Right hindlimb (tissue), 1 donor: ENCODE measurements at places on chromosomes 5 and 9.

- no peak for DNase-seq
These were observed at the start of gene HAVCR2 for GRCh38 chr5:157108976-157109375. Gene HAVCR2, minus strand, starts transcription at chr5:157109044. Its CDS starts 61 bp downstream, at chr5:157108983.

DNA sequence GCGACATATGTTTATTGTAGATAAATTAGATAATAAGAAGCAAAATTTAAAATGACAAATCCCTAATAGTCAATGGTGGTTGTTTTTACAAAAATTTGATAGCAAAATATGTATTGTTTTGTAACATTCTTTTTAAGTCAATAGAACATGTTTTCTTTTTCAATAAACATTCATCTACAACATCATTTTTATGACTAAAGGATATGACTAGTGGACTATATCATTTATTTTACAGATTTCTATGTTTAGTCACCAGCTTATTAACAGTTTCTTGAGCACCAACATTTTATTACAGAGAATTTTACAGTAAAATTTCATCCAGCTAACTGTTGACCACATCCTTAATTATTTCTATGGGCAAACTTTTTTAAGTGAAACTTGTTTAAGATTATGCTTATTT is 114.7 kb upstream of the IL7R start:
- no peak for DNase-seq

GRCh38 chr5:119366540-119366881 is 10.7 kb downstream of the TNFAIP8 start:
- no peak for DNase-seq

DNA sequence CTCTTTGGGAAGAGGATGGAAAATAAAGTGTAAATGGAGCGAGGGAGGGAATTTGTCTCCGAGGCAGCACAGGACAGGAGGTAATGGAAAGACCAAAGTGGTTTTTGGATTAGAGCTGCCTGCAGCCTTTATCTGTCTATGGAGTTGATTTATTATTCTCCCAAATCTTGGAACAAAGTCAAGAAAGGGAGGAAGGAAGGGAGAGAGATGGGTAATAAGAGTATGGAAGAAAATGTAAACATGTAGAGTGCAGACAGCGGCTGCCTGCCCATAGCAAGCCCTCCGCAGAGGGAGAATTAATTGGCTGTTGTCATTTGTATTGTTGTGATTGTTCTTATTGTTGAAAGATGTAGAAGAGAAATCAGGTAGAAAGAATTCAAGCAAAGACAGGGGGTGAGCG is 15.7 kb downstream of the KCNIP1 start:
- no peak for DNase-seq

DNA sequence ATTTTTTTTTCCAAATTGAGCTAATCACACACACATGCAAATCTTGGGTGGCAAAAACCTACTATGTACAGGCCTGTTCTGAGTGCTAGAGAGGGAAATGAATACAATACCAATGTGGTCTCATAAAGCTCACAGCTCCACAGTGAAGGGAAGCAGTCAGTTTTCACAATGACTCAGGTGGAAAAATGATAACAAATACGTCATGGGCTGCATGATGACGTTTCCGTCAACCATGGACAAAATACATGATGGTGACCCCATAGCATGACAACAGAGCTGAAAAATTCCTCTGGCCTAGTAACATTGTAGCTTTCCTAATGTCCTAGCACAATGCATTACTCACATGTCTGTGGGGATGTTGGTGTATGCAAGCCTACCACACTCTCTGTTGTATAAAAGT is 252.5 kb downstream of the TRIM32 start:
- DNase-seq: no peak

GRCh38 chr5:106966686-106967315 is 703.9 kb downstream of the EFNA5 start:
- no peak for DNase-seq

- no peak for DNase-seq
These were observed 48.9 kb downstream of the ERMP1 start for GRCh38 chr9:5783982-5784381.

GRCh38 chr9:71210326-71210725 is 88.9 kb upstream of the TRPM3 start:
- DNase-seq: no peak

- DNase-seq: no peak
These were observed 481.1 kb downstream of the NR2F1-AS1 start for GRCh38 chr5:93099902-93100347.

- no peak for DNase-seq
These were observed 5.7 kb downstream of the WDR41 start for GRCh38 chr5:77486344-77486962.

- peak; percentile 57 for DNase-seq
These were observed 111.7 kb upstream of the CXCL14 start for GRCh38 chr5:135690466-135690865.

GRCh38 chr5:88396751-88397281 is 128.2 kb upstream of the TMEM161B start:
- DNase-seq: no peak

DNA sequence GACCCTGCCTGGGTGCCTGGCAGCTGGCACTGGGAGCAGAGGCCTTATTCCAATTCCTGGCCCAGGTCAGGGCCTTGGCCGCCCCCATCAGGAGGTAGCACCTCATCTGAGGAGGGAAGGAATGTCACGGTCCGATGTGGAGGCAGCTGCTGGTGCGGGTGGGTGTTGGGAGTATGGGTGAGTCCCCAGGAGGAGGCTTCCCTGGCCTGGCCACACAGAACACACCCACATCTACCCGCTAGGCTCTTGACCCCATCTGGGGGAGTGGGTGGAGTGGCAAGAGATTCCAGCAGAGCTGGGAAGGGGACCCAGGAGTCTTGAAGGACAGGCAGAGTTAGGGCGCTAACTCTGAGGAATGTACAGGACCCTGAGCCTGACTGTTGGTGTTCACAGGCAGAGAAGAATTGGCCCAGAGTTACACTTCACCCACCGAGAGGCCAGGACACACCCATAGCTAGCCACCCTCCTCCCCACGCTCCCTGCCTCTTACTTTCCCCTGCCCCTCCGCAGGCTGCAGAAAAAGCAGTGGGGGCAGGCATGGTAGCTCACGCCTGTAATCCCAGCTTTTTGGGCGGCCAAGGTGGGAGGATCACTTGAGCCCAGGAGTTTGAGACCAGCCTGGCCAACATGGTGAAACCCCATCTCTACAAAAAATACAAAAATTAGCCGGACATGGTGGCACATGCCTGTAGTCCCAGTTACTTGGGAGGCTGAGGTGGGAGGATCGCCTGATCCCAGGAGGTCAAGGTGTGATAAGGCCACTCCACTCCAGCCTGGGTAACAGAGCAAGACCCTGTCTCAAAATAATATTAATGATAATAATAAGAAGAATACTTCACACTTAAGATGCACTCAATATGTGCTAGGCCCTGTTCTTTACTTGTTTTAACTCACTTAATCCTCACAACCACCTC is 6.0 kb downstream of the OLFML2A start:
- no peak for DNase-seq

DNA sequence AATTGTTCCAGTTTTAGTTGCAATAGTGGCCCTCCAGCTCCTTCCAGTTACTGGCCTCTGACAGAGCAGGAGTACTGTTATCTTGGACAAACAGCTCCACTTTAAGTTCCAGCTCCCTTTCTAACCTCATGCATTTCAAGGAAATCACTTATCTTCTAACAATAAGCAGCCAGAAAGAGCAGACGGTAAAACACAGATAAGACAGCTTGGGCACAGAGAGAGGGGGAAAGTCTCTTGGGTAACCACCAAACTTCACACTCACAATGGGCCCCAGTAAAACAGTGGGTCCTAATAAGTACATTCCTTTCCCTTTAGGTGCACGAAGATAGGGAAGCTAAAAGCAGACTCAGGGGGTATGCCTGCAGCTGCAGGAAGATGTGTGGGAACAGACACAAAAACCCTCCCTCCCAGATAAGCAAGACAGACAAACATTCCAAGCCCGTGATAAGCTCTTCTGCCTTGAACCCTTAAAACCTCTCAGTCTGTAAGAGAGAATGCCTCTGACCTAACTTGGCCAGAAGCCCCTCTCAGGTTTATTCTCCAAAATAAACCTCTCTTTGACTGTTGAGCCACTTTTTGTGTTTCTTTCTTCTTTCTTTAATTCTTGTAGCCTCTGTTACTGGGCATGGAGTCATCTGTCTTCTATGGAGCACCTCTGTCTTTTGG is 30.8 kb downstream of the OR1J1 start:
- DNase-seq: no peak

GRCh38 chr5:167783145-167783817 is 508.2 kb upstream of the WWC1 start:
- no peak for DNase-seq

GRCh38 chr9:21078702-21079101 is 960 bp upstream of the IFNB1 start:
- no peak for DNase-seq

- no peak for DNase-seq
These were observed 209.3 kb upstream of the SLC24A2 start for GRCh38 chr9:19998153-19998552.

- DNase-seq: no peak
These were observed 2.2 kb downstream of the AKNA start for GRCh38 chr9:114385397-114386181.

GRCh38 chr9:114945616-114946412 is 15.4 kb upstream of the TNFSF8 start:
- no peak for DNase-seq

- peak; percentile 80 for DNase-seq
These were observed 129.8 kb downstream of the FGF18 start for GRCh38 chr5:171549274-171549673.

- DNase-seq: peak; percentile 31
These were observed 30.6 kb upstream of the IL33 start for GRCh38 chr9:6184749-6185645.

- DNase-seq: peak; percentile 86
These were observed 31.7 kb upstream of the BASP1 start for GRCh38 chr5:17185773-17186172.

DNA sequence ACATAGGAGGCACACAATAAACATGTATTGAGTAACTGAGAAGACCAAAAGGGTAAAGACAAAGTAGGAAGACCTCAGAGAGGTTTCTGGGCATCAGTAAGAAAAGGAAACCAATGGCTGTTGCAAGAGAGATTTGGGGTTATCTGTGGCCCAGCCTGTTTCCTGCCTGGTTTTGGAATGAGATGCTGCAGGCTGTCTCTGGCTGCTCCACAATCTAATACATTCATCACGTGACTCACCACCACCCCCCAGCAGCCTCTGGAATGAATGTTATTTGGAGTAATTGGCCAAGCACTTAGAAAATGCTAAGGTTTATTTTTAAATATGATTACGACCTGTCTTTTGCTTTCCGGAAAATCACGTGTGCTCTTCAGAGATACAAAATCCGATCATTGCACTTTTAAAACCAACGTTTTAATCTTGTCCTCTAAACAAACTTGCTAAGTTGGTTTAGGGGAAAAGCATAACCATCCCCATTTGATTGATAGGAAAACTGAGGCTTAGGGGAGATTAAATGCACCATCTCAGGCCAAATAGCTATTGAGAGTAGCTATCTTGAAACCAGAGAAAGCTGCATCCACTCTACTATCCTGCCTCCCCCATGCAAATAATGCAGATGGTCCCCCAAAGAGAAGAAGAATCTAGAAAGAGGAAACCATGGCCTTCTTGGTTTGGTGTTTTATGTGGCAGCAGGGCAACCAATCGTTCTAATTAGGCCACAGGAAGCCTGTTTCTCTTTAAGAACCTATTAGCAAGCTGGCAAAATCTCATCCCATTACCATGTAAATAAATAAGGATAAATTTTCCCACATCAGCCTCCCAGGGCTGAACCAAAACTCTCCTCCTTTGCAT is 151.8 kb upstream of the ADRA1B start:
- no peak for DNase-seq

- DNase-seq: no peak
These were observed 83.7 kb upstream of the SLC1A3 start for GRCh38 chr5:36522746-36523065.

DNA sequence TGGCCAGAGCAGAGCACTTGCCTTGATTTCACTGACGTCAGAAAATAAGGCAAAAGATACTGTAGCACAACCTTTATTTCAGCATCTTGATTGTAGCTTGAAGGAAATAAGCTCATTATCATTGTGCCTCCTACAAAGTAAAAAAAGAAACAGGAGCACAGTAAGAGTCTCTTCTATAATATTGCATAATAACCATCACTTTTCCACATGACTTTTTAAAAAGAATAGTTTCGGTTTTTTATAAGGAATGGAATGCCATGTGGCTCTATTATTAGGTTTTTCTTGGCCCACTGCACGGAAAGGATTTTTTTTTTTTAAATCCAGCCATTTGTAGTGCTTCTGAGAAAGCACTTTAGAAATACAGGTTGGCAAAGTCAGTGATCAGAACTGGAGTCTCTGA is 655.3 kb downstream of the LRRC70 start:
- DNase-seq: no peak

DNA sequence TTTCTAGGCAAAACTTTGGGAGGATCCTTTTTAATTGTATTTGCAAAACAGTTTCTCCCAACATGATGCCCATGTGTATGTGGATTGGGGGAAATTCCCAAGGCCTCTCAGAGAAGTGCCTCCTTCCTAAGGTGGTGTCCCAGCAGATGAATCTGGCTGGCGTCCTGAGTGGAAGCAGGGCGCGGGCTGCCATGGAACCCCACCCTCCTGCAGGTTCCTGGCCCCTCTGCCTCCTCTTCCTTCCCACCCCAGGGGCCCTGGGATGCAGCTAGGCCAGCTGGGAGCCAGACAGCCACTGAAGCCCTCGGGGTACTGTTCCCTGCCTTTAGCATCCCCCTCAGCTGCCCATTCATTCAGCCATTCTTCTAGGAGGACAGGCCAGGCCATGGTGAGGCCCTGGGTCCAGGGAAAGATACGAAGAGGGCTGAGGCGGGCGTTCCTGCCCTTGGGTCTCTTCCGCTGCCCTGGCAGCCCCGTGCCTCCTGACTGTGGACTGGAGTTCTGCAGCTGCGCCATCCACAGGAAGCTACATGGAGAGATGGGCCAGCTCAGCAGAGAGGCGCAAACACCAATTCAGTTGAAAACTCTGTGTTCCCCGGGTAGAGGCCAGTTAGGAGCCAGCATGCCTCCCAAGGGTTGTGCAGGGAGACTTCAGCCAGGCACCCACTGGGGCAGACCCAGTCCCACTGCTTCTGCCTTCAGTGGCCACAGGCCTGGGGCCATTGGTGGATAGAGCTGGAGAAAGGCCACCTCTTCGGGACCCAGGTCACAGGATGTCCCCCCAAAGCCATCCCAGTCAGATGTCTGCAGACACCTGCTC is 36.5 kb downstream of the ADAMTS2 start:
- peak; percentile 10 for DNase-seq

DNA sequence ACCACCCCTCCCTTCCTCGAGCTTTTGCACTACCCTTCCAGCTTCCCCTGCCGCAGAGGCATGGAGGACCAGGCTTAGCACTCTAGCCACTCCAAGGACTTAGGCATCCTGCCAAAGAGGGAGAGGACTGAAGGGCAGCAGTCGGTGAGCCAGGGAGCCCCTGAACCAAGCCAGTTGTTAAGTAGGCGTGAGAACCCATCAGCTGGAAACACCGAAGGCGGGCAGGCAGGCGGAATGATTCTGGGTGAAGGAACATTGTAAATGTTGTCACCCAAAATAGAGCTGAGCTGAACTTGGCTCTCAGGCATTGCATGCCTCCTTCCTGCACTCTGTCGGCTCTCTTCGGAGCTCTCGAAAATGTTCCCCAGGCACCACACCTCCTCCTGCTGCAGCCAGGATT is 42.8 kb downstream of the NRG2 start:
- no peak for DNase-seq

GRCh38 chr5:107368615-107369014 is 302.1 kb downstream of the EFNA5 start:
- DNase-seq: no peak
